Stimulated activated CD4-positive, alpha-beta T cell treated with anti-CD3 and anti-CD28 coated beads, Interleukin-1b, Interleukin-23, amount 100 ng/mL, for 1 hour (primary cell): ENCODE measurements at places on chromosomes 7 and 10.

- DNase-seq = no peak
These were observed 1113.8 kb upstream of the LRRTM3 start for GRCh38 chr10:65811931-65812525.

- DNase-seq = no peak
These were observed 100.0 kb downstream of the GRID1 start for GRCh38 chr10:86266446-86267242.

- no peak for DNase-seq
These were observed 157.0 kb upstream of the NEBL start for GRCh38 chr10:21053953-21054690.

DNA sequence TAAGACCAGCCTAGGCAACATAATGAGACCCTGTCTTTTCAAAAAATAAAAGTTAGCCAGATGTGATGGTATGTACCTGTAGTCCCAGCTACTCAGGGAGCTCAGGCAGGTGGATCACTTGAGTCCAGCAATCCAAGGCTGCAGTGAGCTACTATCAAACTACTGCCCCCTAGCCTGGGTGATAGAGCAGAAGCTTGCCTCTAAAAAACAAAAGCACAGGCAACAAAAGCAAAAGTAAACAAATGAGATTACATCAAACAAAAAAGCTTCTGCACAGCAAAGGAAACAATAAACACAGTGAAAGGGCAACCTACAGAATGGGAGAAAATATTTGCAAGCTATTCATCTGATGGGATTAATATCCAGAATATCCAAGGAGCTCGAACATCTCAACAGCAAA lies 65.4 kb downstream of the FANK1 start:
- DNase-seq = no peak

GRCh38 chr7:133973710-133974109 lies 153.4 kb upstream of the LRGUK start:
- DNase-seq = no peak
